ENCODE measurements at places on chromosomes 1 and 21. TPM values are rescaled to one million over a fixed set of nuclear protein-coding genes. Genes with fewer than 3 reads are reported as not detected.
A peak's percentile ranks its signal among the peaks of the same experiment; 100 is the strongest.

KIAA1614 gene
- not detected for total RNA-seq

CBS gene
- total RNA-seq: 102 TPM

HMGCS2 gene
- not detected for total RNA-seq

USP21 gene
- 34.8 TPM for total RNA-seq

DNA sequence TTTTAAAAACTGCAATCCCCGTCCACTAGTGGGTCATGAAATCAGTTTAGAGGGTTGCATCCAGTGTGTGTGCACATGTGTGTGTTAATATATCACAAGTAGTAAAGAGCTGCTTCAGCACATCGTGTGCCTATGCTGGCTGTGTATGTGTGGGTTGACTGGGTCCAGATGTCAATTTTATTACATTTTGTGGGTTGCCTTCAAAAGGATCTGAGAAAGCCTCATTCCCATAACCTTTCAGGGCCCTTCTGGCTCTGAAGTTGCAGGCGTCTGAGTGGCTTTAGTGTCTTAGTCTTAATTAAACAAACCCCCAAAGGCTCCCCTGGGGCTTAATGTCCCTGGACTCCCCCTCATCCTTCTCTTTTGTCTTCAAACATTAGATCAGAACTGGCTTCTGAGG lies 19.8 kb downstream of the PLA2G2D start:
- DNase-seq: no peak

- no peak for DNase-seq
Observed at GRCh38 chr21:17829472-17829871, 10.3 kb upstream of the C21orf91 start.

DNA sequence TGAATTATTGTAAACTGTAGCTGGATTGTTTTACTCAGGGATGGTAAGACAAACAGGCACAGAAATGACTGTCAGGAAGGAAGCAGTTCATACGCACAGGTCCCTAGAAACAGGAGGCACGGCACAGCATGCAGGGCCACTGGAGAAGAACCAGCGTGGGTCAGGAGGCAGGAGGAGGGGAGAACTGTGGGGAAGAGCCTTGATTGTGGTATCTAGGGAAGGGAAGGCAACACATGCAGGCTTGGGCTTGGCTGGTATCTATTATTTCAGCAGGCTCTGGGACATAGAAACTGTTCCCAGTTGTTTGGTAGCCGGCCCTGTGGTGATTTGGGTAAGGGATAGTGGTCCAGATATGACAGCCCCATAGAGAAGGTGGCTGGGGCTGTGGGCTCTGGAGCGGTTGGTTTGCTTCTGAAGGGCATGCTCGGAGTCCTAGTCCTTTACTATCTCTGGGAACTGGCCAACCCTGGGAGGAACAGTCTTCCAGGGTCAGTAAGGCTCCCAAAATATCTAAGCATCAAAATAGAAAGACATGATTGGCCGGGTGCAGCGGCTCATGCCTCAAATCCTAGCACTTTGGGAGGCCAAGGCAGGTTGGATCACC lies 43.1 kb upstream of the CCSAP start:
- DNase-seq: no peak

DNA sequence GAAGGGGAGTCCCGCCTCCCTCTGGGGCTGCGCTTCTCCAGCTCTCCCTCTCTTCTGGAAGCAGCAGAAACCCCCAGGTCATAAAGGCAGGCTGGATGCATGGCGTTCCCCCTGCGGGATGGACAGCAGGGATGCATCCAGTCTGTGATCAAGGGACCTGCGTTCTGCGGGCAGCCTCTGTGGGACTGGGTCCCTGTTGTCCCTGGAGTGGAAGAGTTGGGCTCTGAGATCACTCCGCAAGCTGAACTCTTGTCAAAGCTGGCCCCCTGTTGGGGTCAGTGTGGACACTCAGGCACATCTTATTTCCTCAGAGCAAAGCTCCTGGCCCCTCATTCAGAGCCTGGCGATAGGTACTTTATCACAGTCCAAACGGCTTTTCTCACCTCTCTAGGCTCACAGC lies 341.2 kb downstream of the PTPRU start:
- DNase-seq: no peak

DNA sequence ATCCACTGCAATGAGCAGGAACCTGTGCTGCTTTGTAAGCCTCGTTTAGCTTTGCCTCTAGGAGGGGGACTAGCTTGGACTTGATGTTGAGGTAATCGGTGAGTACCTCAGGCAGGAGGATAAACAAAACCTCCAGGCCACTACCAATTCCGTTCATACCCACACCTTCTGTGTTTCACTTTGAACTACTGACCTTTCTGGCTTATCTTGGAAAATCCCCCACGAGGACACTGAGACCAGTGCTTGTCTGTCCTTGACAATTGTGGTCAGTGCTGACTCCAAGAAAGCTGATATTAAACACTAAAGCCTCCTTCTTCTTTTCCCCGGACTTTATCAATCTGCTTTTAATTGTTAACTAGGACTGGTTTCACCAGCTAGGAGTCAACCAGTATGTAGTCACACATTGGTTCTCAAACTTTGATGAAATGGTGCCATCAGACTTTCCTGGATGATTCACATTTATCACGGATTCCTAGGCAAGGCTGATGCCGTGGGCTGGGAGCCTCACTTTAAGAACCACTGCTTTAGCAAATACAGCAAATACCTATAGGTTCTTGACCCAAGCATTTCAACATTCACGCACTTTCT lies 52.7 kb downstream of the TGFB2 start:
- DNase-seq: peak; percentile 53

All from PC-9 (cell line).